Fibroblast of pulmonary artery (primary cell): ENCODE measurements at places on chromosomes 13 and 19.
A peak's percentile ranks its signal among the peaks of the same experiment; 100 is the strongest.

- DNase-seq = no peak
These were observed at the start of gene UHRF1 for GRCh38 chr19:4909156-4909896. Gene UHRF1, plus strand, starts transcription at chr19:4909501. Its CDS starts 1,385 bp downstream, at chr19:4910886.

- DNase-seq = no peak
These were observed 251.7 kb upstream of the ARGLU1 start for GRCh38 chr13:106819413-106820180.

- DNase-seq = no peak
These were observed 4.6 kb downstream of the GNA11 start for GRCh38 chr19:3098515-3099346.

DNA sequence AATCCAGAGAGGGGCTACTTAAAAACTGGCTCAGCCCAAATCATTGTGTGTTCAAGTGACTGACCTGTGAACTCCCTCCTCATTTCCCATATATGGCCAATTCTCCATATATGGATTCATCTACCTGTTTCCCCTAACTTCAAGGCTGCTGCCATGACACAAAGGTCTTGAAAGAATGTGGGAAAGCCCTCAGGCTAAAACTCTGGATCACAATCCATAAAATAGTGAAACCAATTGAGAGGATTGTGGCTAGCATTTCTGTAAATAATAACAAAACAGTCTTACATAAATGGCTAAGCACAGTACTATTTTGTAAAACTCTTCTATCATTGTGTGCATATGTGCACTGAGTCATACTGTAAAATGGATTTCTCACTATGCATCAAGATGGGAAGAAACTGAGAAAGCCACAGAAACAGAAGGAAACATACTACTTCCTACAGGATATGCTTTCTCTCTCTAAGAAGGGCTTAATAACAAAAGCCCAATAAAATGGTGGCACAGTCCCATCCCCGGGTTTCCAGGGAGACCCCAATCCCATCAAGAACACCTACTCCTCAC is 80.5 kb downstream of the FOXO1 start:
- DNase-seq = peak; percentile 39

DNA sequence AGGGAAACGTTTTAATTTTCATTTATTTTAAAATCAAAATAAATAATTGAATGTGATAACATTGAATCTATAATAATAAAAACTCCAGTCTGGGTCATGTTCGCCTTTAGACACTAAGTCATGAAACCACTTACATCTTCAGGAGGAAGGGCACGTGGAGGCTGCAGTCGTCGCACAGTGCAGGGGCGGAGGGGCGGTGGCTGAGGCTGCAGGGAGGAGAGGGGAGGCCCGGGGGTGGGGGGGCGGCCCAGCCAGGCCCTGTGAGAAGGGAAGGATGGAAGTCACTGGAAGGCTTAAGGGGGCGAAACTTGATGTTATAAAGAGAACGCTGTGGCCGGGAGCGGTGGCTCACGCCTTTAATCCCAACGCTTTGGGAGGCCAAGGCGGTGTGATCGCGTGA is 14.9 kb upstream of the LATS2 start:
- no peak for DNase-seq

DNA sequence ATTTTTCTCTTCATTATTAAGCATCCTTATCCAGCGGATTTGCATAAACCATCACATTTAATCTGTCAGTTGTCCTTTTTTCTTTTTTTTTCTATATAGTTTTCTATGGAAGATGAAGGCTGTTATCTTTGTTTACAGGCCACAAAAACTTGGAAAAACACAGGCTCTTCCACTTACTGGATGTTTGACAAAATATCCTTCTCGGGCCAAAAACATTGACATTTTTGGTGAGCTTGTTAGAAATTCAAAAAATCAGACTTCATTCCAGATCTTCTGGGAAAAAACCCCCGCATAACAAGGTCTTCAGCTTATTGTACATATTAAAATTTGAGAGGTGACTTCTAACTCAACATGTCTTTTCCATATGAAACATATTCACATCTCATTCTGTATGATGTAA is 13.8 kb downstream of the ZNF93 start:
- no peak for DNase-seq

GRCh38 chr13:70894258-70894657 is 786.0 kb upstream of the KLHL1 start:
- DNase-seq = no peak

GRCh38 chr19:13817615-13818371 is 22.6 kb downstream of the ZSWIM4 start:
- no peak for DNase-seq

DNA sequence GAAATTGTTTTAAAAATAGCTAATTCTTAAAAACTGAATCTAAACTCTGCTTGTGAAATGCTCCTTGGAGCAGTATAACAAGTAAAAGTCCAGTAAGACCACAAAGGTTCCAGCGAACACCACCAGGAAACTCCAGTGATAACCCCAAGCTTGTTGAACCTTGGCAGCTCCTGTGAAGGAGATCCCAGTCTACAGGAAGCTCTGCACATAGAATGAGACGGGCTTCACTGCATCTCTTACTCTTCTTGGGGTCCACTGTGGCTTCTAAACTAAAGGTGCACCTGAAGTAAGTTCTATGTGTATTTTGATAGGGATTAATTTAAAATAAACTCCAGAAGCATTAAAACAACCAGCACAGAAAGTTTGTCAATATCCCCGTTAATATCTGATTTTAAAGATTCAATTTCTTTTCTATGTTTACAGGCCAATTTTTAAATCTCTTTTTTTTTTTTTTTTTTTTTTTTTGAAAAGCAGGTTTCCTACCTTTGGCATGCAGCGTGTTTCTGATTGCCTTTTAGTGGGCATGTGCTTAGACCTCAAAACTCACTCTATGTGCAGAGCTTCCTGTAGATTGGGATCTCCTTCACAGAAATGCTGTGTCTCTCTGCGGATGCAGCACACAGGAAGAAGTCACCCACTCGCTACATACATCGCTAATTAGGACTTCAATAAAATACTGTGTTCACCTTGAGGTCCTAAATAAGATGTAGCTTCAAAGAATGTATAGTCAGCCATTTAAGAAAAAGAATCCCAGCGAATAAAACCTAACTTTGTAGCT is 508.5 kb downstream of the KLF12 start:
- no peak for DNase-seq

DNA sequence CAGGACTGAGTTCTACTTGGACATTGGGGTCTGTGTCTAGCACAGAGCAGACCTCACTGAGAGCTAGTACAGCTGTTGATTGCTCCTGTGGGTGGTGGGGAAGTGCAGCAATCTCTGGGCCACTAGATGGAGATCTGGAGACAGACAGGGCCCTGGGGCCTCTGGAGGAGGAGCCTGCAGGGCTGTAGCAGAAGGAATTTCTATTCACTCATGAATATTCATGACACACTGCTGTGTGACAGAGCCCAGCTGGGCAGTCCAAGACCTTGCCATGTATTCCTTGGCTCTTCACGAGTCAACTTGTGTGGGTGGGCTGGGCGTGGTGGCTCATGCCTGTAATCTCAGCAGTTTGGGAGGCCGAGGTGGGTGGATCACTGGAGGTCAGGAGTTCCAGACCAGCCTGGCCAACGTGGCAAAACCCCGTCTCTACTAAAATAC is 37.5 kb downstream of the SUGP2 start:
- peak; percentile 91 for DNase-seq

DNA sequence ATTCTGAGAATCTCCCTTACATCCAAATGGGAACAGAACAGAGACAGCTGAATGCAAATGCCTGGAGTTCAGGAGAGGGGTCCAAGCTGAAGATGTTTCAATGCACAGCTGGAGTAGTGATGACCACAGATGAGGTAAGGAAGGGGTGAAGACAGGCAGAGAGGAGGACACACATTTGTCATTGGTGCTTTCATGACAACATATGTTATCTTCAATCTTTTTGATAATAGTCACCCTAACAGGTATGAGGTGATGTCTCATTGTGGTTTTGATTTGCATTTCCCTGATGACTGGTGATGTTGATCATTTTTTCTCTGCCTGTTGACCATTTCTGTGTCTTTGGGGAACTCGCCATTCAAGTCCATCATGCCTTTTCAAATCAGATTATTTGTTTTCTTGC is 19.2 kb downstream of the SIGLEC7 start:
- no peak for DNase-seq

DNA sequence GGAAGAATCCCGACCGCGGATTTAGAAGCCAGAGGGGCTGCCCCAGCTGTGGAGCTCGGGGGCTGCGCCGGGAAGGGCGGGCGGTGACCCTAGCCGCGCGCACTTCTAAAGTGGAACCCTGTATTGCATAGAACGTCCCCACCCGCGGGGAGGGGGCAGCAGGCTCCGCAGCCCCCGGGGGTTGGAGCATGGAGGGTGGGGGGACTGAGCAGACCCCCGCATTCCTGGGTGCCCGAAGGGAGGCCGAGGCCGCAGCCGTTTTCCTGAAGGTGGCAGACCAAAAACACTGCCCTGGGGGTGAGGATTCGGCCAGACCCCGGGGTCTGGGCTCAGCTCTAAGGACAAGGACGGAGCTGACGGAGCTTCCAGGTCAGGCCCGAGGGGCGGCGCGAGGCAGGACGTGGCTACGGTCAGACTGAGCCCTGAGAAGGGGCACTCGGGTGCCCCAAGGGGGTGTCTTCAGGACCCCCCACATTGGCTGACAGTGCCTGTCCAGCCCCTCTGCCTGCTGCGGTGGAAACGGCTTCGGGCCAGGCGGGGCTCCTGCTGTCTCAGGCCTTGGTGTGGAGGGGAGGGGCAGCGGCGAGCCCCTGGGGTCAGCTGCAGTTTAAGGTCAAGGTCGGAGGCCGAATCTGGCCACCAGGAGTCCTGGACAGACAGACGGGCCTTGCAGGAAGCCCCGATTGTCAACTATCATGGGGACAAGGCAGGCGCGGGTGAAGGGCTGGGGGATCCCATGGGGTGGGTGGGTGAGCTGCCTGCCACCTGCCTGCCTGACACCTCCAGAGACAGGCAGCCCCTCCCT is 12.6 kb downstream of the MKNK2 start:
- no peak for DNase-seq

DNA sequence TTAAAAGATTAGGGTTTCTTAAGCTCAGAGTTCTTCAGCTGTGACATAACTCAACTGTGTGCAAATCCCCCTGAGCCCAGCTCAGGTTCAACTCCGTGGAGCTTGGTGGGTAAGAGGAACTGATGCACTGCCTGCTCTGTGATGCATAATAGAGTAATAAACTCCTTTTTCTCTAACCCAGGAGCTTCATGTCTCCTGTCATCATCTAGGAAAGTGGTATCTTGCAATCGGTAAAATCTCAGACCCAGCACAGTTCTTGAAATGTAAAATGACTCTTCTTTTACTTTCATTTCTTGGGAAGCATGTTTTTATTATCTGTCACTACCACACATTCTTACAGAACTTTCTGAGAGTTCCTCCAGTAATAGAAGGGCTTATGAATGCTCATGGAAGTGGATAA is 123.8 kb upstream of the PCDH9 start:
- peak; percentile 23 for DNase-seq

GRCh38 chr19:51000981-51001380 is 423 bp downstream of the KLK8 start:
- no peak for DNase-seq

- no peak for DNase-seq
These were observed 51.7 kb downstream of the EDNRB start for GRCh38 chr13:77866971-77867370.

DNA sequence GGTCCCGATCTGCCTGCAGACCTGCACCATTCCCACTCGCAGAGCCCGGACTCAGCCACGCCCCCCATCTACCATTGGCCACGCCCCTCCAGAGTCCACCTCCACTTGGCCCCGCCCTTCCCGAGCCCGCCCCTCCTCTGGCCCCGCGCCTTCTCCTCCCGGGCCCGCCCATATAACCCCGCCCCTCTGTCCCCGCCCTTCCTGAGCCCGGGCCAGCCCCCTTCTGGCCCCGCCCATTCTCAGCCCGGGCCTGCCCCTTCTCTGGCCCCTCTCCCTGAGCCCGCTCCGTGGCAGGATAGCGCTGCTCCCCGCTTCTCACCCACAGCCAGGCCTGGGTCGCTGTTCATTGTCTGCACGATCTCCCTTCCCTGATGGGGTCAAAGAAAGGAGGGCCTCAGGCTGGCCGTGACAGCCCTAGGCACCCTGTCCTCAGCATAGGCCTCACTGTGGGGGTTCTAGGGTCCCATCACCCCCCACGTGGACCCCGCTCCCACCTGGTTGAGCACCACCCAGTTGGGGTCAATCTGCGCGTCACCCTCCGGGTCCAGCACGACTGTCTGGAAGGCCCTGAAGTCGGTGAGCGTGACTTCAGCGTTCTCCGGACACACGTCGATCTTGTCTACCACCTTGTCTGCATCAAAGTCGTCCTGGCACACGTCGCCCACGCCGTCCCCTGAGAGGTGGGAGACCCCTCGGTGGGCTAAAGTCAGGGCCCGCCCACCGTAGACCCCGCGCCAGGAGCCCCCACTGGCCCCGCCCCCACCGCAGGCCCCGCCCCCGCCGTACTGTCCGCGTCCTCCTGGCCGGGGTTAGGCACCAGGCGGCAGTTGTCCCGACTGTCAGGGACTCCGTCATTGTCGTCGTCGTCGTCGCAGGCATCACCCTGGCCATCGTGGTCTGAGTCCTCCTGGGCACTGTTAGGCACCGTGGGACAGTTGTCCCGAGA is 5.7 kb downstream of the COMP start:
- DNase-seq = peak; percentile 57

- DNase-seq = no peak
These were observed 66.1 kb downstream of the ATP7B start for GRCh38 chr13:51945149-51945548.

DNA sequence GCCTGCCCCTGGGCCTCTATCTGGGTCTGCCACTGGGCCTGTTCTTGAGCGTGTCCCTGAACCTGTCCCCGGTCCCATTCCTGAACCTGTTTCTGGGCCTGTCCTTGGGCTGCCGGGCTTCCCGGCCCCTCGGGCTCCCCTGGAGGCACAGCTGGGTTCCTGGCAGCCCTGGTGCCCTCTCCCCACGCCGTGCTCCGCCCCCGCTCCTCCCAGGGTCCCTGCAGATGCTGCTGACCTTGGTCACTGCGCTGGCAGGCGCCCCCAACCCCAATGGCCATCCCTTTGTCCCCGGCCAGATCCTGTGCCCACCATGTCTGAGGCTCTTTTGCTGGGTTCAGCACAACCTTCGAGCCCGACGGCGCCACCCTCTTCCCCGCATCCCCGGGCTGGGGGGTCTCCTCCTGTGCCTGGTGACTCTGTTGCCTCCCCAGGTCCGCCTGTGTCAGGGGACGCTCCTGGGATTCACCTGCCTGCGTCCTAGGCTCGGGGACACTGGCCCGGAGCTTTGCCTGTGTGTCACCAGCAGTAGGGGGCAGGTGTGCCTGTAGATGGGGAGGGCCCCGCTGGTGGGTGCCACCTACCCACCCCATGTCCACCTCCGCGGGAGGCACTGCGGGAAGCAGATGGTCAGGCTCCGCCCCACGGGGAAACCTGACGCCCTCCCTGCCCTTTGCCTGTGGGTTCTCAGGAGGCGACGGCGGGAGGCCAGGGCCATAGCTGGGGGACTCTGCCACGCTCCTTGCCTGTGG is 41.0 kb upstream of the GRTP1 start:
- no peak for DNase-seq

DNA sequence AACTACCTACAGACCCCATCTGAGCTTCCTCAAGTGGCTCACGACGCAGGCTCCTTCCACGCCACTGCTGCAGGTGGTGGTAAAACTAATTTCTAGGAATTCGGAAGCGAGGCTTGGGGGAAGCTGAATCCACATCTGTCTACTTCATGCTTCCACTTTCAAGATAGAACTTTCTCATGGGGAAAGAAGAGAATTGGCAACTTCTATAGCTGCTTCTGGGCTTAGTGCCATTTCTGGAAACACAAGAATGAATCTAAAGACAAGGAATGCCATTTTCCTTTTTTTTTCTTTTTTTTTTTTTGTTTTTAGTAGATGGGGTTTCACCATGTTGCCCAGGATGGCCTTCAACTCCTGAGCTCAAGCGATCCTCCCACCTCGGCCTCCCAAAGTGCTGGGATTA is 2.8 kb upstream of the NLRP12 start:
- DNase-seq = peak; percentile 62
